Kidney tubule cell (primary cell): ENCODE measurements at places on chromosomes 12 and 14.

DNA sequence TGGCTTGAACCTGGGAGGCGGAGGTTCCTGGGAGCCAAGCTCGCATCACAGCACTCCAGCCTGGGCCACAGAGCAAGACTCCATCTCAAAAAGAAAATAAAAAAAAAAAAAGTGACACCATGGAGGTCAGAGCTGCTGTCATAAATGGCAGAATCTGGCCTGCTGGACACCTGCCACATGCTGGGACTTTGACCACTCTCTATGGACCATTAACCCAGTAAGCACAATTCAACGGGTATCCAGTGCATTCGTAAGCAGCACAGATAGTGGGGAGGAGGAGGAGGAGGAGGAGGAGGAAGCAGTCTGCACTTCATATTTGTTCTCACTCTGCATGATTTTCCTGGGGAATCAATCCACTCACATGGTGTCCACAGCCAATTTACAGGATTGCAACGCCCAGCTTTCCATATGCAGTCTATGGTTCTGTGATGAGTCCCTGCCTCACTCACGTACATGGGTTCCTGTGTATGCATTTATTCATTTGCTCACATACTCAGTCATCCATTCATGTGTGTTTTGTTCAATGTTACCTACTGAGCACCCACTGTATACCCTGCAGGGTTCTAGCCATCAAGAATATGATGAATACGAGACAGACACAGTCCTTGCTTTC lies 326.8 kb downstream of the GLT1D1 start:
- DNase-seq = no peak

- no peak for DNase-seq
Observed at GRCh38 chr12:129028844-129029243, 175.6 kb downstream of the GLT1D1 start.

- DNase-seq = no peak
Observed at GRCh38 chr12:20505056-20505455, 136.7 kb downstream of the PDE3A start.

DNA sequence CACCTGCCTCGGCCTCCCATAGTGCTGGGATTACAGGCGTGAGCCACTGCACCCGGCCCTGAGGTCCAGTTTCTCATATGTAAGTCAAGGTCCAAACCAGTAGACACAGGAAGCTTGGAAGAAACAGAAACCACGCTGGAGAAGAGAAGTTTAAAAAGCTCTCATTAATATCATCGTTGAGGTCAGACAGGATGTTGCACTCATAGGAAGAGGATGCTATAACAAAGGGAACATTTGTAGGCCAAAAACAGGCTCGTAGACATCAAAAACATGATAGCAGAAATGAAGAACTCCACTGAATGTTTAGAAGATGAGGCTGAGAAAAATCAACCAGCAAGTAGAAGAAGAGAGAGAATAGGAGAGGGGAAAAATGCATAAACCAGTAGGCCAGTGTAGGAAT lies 46.8 kb downstream of the ACACB start:
- no peak for DNase-seq

GRCh38 chr12:19402211-19402610 lies 37.1 kb upstream of the AEBP2 start:
- DNase-seq = no peak

GRCh38 chr14:70077720-70078119 lies 111.0 kb downstream of the SLC8A3 start:
- no peak for DNase-seq

GRCh38 chr12:127716166-127716565 lies 550.8 kb upstream of the TMEM132C start:
- DNase-seq = no peak

DNA sequence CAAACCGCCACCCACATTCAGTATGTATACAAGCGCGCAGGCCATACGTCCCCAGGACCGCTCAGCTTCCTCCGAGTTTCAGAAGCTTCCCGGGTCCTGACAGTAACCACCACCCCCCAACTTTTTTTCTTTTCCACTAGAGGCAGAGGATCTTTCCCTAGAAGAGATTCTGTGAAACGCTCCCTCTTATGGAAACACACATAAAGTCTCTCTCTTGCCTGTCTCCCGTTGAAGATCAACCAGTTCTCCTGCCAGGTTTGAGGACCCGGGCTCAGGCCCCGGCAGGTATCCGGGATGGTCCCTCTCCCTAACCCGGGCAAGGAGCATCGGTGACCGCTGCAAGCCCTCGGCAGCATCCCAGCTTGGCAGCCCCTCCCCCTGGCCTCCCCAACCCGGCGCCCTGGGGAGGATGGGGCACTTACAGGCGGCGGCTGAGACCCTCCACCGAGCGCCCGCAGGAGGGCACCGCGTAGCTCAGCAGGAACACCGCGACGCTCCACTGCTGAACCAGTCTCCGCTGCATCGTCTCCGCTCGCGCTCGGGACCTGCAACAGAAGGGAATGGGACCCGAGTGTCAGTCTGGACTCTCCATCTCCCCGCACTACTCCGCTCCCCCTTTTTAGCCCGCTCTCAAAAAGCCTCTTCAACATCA lies 3.4 kb downstream of the PTHLH start:
- peak; percentile 34 for DNase-seq

GRCh38 chr12:127179176-127179575 lies 1087.8 kb upstream of the TMEM132C start:
- DNase-seq = no peak

GRCh38 chr12:5997260-5997659 lies 52.2 kb upstream of the ANO2 start:
- DNase-seq = no peak

DNA sequence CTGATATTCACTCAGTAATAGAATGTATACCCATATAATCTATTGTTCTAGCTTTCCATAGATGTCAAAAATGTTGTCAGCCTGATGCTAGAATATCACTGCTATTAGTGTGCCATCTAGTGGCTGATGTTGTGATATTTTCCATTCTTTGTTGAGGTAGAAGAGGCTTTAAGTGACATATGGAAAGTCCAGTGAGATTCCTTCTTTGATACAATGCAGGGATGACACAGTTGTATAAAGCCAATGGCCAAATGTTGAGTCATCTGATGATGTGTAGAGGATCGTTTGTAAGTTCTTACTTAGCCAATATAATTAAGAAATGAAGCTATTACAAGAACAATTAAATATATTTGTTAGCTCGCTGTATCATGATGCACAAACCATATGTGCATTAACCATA lies 58.1 kb upstream of the PCED1B start:
- DNase-seq = peak; percentile 87

GRCh38 chr14:99118046-99118721 lies 153.8 kb downstream of the BCL11B start:
- no peak for DNase-seq

DNA sequence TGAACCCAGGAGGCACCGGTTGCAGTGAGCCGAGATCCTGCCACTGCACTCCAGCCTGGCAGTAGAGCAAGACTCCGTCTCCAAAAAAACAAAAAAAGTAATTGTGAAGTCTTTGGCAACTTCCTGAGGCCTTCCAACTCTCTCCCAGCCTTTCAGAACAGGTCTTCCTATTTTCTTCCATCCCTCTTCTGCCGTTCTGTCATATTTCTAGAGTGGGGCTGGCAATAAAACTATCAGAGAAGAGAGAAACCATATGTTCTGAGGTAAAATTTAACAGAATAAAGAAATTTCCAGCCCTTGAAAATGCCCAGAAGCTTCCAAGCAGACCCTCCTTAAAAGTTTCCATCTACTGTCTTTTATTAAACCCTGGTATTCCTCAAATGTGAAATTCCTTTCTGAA lies 100.4 kb downstream of the HMGA2 start:
- no peak for DNase-seq

- DNase-seq = no peak
Observed at GRCh38 chr12:12553208-12553785, 9.4 kb downstream of the DUSP16 start.

DNA sequence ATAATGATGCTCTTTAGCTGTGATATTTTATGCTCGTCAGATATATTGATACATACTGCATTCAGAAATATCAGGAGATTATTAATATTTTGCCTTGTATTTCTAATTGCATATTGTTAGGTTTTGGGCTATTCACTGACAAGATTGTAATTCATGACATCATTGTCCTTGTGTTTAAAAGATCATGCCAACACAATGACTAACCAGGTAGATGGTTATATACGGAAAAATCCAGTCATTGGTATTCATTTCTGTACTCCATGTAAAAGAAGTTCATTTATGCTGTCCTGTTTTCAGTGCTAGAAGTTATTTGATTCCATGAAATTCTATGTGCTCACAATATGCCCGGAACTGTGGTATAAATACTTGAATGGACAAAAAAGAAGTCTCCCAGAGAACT lies 107.5 kb downstream of the KITLG start:
- peak; percentile 61 for DNase-seq

DNA sequence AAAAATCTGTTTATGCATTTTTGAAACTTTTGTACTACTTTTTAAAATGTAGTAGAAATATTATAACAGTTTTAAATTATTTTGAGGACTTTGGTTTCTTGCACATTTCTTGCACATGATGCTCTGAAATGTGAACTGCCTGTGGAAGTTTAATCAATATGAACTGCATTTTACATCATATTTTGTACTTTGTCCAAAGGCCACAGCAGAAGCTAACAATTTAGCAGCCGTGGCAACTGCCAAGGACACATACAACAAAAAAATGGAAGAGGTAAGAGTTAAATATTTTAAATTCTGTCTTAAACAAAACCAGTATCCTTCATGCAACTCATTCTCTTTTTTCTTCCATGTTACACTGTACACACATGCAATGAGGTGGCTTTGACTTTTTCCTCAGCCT lies 45.1 kb downstream of the SAV1 start:
- DNase-seq = no peak

GRCh38 chr14:68785534-68786490 lies 7.1 kb downstream of the ZFP36L1 start:
- DNase-seq = peak; percentile 98

GRCh38 chr12:49949866-49950265 lies 671 bp upstream of the AQP2 start:
- no peak for DNase-seq
